ENCODE measurements at places on chromosomes 5 and 9.
A peak's percentile ranks its signal among the peaks of the same experiment; 100 is the strongest.

DNA sequence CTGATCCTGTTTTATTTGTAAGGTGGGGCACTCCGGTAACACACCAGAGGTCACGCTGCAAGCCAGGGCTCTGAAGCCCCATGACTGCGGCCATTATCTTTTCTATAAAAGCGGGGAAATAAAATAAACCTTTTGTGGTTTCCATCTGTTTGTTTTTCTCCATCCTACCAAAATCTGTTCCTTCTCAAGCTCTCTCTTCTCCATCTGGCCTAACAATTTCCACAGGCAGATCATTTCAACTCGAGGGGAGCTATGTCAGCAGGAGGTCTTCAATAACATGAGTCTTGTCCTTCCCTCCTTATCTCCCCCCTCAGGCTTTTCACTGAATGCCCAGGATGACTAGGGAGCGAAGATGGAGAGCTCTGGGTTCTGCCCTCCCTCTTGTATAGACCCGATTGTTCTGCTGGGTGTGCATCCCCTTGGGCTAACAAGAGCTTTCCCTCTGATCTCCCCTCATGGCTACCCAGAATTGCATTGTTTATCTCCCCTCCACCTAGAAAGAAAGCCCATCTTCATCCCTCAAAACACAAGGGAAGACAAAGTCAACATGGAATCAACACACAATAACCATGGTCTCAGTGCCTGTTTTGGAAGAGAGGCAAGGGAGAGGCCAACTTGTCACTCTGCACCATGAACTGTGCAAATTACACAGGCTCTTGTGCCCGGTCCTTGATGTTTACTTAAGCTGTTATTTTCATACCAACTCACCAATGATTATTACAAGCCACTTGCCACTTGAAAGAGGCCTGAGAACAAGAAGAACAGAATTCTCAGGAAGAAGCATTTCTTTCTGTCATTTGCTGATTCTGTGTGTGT, 187.8 kb downstream of the FANCC start:
- no peak for DNase-seq

GRCh38 chr9:135797507-135798262, 95.7 kb downstream of the KCNT1 start:
- peak; percentile 7 for DNase-seq

DNA sequence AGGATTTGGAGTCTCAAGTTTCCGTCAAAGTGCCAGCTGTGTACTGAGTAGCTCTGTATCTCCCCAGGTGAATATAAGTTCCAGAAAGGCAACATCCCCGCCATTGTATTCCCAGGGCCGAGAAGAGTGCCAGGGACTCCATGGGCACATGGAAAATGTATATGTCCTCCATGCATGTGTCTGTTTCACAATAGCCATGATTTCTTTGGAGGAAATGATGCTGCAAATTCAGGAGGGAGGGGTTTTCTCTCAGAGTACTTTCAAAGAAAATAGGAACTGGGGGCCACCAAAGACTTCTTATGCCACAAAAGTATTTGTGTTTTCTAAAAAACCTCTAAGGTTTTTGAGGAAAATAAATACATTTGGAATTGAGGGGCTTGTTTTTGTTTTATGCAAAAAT, 524.6 kb downstream of the BNC2 start:
- no peak for DNase-seq

- no peak for DNase-seq
Measured at GRCh38 chr9:20253635-20254034, 368.7 kb downstream of the MLLT3 start.

DNA sequence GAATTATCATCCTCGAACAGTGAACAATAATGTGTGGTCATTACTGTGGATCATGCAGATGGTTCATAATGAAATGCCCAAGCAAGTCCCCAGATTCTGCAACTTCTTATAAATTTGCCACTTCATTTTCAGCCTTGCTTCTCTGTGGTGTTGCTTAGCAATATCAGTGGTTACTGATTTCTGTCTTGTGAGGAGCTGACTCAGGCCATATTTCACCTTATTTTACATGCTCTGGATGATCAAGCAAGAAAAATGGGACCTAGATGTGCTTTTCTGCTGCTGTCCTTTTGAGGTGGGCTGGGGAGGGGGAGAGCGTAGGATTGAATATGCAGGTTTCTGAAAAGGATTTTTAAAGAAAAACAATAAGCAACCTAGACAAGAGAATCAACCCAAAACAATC, 188.3 kb downstream of the SLC24A2 start:
- DNase-seq = no peak

GRCh38 chr9:12997009-12997408, 222.2 kb downstream of the LURAP1L start:
- DNase-seq = no peak

- DNase-seq = no peak
Measured at GRCh38 chr9:132887181-132888120, 8.8 kb downstream of the SPACA9 start.

DNA sequence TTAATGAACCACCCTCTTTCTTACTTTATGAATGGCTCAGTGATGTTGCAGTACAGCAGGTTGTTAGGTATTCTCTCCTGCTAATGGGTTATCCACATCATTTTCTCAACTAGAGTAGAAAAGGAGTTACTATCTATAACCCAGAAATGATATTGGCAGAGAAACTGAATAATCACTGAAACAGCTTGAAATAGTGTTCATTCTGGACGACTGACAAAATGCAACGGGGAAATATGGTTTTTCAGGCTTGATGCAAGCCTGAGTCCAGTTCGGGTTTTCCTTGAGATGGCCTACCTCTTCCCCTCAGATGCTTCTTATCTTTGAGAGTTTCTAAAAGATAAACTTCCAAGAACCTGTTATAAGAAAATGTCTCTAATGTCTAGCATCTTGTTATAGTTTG, 187.3 kb downstream of the RAB3C start:
- no peak for DNase-seq

DNA sequence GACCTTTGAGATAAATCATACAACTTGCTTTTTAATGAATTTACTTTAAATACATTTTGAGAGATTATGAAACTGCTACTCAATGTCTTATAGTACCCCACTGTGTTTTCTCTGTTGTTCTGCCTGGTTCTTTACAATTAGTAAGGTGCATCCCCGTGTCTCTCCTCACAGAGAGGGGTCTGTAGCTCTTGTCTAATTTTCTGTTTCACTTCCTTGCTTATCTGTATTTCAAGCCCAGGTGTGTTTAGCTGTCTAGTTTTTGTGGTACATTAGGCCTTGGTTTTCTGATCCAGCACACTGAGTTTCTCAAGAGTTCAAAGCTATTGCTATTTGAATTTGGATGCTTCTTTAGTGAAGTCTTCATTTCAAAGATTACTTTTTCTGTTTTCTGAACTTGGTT, 105.1 kb downstream of the MAST4 start:
- DNase-seq = no peak

DNA sequence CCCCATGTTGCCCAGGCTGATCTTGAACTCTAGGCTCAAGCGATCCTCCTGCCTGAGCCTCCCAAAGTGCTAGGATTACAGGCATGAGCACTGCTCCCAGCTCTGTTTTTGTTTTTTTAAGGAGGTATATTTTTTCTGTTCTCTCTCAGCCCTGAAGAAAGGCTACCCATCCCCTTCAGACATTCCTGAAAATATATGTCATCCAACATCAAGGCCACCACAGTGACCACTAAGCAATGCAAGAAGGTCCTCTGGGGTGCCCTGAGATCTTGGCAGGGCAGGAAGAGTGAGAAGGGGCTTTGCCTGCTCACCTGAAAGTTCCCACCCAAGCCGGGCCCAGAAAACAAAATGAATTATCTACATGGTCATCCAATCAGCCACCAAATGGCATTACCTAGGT, 47.8 kb upstream of the IL17B start:
- DNase-seq = no peak

DNA sequence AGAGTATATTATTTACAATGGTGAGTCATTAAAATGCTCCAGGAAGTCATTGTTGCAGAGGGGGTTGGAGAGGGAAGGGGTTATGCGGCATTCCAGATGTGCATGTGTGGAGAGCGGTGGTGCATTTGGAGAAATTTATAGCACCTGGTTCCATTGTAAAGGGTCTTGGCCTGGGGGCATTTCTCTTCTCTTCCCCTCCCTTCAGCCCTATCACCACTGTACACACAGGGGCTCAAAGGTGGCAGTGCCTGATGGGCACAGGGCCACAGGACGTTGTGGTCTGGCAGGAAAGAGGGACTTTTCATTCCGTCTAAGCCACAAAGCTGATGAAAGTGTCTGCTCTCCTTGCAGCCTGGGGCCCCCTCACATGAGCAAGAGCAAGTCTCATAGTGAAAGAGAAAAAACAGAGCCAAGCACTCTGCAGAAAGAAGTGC, 442.4 kb upstream of the ZNF462 start:
- DNase-seq = no peak

GRCh38 chr5:99936911-99937310, 598.3 kb upstream of the FAM174A start:
- DNase-seq = no peak
